ENCODE measurements at places on chromosomes 13 and 19. TPM values are rescaled to one million over a fixed set of nuclear protein-coding genes. Genes with fewer than 3 reads are reported as not detected.

The RAB4B gene
- total RNA-seq, result 28.8 TPM

The SMIM44 gene
- total RNA-seq, result not detected

The PGLYRP1 gene
- total RNA-seq, result 1.3 TPM

The KASH5 gene
- 0.27 TPM for total RNA-seq

The CCNA1 gene
- total RNA-seq, result 0.81 TPM

The SLC46A3 gene
- 11.8 TPM for total RNA-seq

The S1PR2 gene
- total RNA-seq, result 6.7 TPM

The LILRB4 gene
- total RNA-seq, result 0.81 TPM

The ZNF418 gene
- 10.0 TPM for total RNA-seq

The CDC42EP5 gene
- 0.54 TPM for total RNA-seq

The ATP4B gene
- not detected for total RNA-seq

The CEACAM3 gene
- total RNA-seq, result 0.27 TPM

The CPB2 gene
- not detected for total RNA-seq

The DCT gene
- under 0.01 TPM for total RNA-seq

The IGLON5 gene
- 1.1 TPM for total RNA-seq

The ZNF534 gene
- under 0.01 TPM for total RNA-seq

The ANGPTL8 gene
- total RNA-seq, result not detected

The KLK6 gene
- total RNA-seq, result not detected

The NCAN gene
- not detected for total RNA-seq

The ZNF626 gene
- total RNA-seq, result 3.8 TPM

The TNFSF13B gene
- 27.5 TPM for total RNA-seq

The METTL21C gene
- not detected for total RNA-seq

The EXOC3L2 gene
- 0.54 TPM for total RNA-seq

The BEST2 gene
- not detected for total RNA-seq

The ZNF610 gene
- total RNA-seq, result 2.2 TPM

The FAM216B gene
- total RNA-seq, result not detected

The SLAIN1 gene
- total RNA-seq, result 25.9 TPM

The RYR1 gene
- total RNA-seq, result 2.7 TPM

The TMEM59L gene
- total RNA-seq, result not detected

The ONECUT3 gene
- total RNA-seq, result not detected

The GNA15 gene
- total RNA-seq, result 258 TPM

The ZNF850 gene
- 5.7 TPM for total RNA-seq

The PRKCG gene
- total RNA-seq, result under 0.01 TPM

The RFC3 gene
- 7.0 TPM for total RNA-seq

The TMEM238 gene
- 2.7 TPM for total RNA-seq

The FBXW9 gene
- total RNA-seq, result 31.2 TPM

The PRR19 gene
- total RNA-seq, result 0.54 TPM

The NPAS1 gene
- 1.3 TPM for total RNA-seq

The ZNF729 gene
- total RNA-seq, result not detected

The SMIM24 gene
- total RNA-seq, result 75.7 TPM

The GZMM gene
- 0.27 TPM for total RNA-seq

The PLA2G4C gene
- total RNA-seq, result 1.9 TPM

The TTYH1 gene
- 0.81 TPM for total RNA-seq

The ZNF835 gene
- 10.5 TPM for total RNA-seq

The CPAMD8 gene
- total RNA-seq, result 0.81 TPM

The ZNRF4 gene
- total RNA-seq, result not detected

The SMAD9 gene
- under 0.01 TPM for total RNA-seq

The CLEC4M gene
- under 0.01 TPM for total RNA-seq

The ARHGAP45 gene
- total RNA-seq, result 217 TPM

The SGCG gene
- not detected for total RNA-seq

The GPR12 gene
- 0.81 TPM for total RNA-seq

The SIGLEC9 gene
- total RNA-seq, result 0.27 TPM

The LRG1 gene
- total RNA-seq, result 0.54 TPM

The ZNF473 gene
- total RNA-seq, result 8.6 TPM

The KLHL1 gene
- not detected for total RNA-seq

The CRX gene
- not detected for total RNA-seq

The PCDH9 gene
- total RNA-seq, result 14.8 TPM

The MCEMP1 gene
- total RNA-seq, result 0.27 TPM

The APLP1 gene
- not detected for total RNA-seq

The PRTN3 gene
- total RNA-seq, result 34.7 TPM

Data from hematopoietic multipotent progenitor cell (in vitro differentiated cells).